ENCODE measurements at places on chromosomes 5 and 9.
A peak's percentile ranks its signal among the peaks of the same experiment; 100 is the strongest.

- DNase-seq, result no peak
Measured at GRCh38 chr5:103804711-103805110, 242.1 kb upstream of the NUDT12 start.

DNA sequence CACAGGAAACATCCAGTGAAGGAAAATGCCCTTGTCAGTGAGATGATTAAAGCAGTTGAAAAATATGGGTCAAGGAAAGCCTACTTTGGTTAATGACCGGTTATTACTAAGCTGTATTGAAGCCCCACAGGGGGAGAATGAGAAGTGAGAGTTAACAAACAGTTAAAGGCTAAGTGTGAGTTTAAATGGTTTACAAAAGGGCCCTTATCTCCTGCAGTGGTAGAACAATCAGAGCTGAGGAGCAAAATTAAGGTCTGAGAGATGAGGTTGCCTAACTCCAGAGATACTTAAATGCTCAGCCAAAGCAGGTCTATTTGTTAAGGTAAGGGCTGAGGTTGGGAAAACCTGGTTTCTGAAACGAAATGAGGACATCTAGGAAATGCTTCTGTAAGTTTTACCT is 75.1 kb upstream of the FER start:
- DNase-seq, result no peak

- DNase-seq, result no peak
Measured at GRCh38 chr5:17282283-17283120, 65.1 kb downstream of the BASP1 start.

DNA sequence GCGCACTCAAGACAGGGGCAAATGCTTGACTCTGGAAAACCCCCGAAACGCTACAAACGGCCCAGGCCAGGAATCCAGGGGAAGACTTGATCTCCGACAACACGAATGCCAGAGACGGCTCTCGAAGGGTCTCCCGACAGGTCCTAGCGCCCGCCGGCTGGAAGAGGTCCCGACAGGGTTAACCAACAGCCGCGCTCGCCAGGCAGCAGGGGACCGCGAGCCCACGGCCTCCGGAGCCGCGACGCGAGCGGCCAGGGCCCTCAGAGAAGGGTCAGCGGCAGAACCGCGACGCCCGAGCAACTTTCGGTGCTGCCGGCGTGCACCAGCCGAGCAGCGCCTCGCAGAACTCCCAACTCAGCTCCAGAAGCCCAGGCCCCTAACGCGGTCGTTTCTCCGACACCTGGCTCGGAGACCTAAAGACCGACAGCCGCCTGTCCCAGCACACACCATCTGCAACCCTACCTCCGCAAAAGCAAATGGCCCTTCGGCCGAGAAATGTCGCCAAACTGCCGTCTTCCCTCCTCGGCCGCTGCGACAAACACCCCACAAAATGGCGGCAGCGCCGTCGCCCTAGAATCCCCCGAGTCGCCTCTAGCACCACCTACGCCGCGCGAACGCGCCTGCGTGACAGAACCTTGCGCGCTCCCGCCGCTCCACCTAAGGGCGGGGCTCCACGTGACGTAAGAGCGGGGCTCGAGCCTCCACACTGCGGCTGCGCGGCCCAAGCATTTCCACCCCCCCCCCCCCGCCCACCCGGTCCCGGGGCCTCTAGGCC is at the start of gene CLK4:
TSS of gene CLK4 (minus strand) at position 567 of the 775 bp plus-strand sequence. CDS start 3,634 bp downstream, outside the sequence.
- peak; percentile 93 for DNase-seq

GRCh38 chr5:55407059-55407684 is 99.4 kb downstream of the MTREX start:
- no peak for DNase-seq

- no peak for DNase-seq
Measured at GRCh38 chr5:144460600-144460999, 289.9 kb downstream of the KCTD16 start.

DNA sequence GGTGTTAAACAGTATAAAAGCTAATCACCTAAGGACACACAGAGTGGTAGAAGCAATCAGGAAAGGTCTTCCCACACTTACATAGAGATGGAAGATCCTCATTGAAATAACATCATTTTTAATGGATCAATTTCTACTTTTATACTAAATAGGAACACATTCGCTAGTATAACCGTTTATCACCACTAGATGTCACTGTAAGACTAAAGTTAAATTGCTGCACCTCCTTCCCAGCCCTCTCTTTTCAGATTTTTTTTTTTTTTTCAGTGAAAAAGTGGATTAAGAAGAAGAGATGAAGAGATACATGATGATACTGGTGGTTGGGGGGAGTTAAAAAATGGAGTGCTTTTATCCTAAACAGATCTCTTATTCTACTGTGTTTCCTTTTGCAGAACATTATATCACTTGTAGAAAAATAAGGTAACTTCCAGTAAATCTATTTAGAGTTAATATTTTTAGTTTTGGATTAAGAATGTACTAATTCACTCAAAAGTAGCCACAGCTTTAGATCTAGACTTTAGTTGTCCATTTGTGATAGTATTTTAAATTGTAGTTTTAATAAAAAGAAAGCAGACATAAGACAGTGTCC is 116.9 kb upstream of the ARRDC3 start:
- DNase-seq, result no peak

- DNase-seq, result no peak
Measured at GRCh38 chr5:89996890-89997289, 412.7 kb downstream of the CETN3 start.

DNA sequence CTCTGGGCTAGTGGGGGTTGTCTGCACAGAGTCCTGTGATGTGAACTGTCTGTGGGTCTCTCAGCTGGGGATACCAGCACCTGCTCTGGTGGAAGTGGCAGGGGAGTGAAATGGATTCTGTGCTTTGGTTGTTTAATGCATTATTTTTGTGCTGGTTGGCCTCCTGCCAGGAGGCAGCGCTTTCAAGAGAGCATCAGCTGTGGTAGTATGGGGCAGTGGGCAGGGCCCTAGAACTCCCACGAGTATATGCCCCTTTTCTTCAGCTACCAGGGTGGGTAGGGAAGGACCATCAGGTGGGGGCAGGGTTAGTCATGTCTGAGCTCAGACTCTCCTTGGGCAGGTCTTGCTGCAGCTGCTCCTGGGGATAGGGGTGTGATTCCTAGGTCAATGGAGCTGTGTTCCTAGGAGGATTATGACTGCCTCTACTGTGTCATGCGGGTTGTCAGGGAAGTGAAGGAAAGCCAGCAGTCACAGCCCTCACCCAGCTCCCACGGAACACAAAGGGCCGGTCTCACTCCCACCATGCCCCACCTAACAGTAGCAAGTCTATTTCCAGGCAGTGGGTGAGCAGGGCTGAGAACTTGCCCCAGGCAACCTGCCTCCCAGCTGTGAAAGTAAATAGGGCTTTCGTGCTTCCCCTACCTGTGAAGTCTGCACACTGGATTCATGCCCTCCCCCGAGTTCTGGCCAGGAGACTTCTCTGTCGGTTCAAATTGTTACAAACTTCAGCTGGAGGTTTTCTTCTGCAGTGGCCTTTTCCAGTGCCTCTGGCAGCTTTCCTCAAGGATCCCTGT is 25.7 kb upstream of the FAM81B start:
- DNase-seq, result no peak

DNA sequence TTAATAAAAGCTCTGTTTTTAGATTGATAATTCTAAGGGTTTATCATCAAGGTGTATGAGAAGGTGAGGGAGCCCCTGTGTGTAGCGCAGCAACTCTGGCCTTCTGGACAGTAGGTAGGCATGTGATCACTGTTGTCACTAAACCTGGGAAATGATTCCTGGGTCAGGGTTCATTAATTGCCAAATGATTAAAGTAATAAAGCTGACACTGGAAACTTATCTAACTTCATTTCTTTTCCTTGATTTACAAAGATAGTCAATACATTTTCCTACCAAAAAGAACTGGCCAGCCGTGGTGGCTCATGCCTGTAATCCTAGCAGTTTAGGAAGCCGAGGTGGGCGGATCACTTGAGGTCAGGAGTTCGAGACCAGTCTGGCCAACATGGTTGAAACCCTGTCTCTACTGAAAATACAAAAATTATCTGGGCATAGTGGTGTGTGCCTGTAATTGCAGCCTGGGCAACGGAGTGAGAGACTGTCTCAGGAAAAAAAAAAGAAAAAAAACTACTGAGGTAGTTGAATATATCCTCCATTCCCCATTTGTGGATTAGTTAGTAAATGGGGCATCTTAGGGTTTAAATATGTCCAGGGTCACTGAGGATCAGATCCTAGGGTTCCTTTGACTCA is 2.4 kb downstream of the EHMT1 start:
- DNase-seq, result no peak

Measured in omental fat pad (tissue), 4 donors.